ENCODE measurements at places on chromosomes 5 and 9. TPM values are rescaled to one million over a fixed set of nuclear protein-coding genes. Genes with fewer than 3 reads are reported as not detected.

The PTGES gene
- total RNA-seq = 3.2 TPM

The TAF7 gene
- total RNA-seq = 101 TPM

The IFNA21 gene
- total RNA-seq = not detected

The LRRC19 gene
- total RNA-seq = not detected

The TRAF1 gene
- total RNA-seq = 1.5 TPM

GRCh38 chr9:110050925-110051355 is 157.0 kb downstream of the C9orf152 start:
- no peaks in the 10 kb centered on the region for H3K27me3 ChIP-seq
- no peak overlapping the region for H3K4me3 ChIP-seq
- no peak for DNase-seq
- peaks cover 6% of the 10 kb centered on the region for H3K4me1 ChIP-seq

GRCh38 chr9:33128570-33128969 is 38.6 kb downstream of the B4GALT1 start:
- no peaks in the 10 kb centered on the region for H3K4me1 ChIP-seq
- H3K4me3 ChIP-seq = no peak overlapping the region
- H3K27me3 ChIP-seq = no peaks in the 10 kb centered on the region
- no peak overlapping the region for H3K27ac ChIP-seq
- no peak for DNase-seq

DNA sequence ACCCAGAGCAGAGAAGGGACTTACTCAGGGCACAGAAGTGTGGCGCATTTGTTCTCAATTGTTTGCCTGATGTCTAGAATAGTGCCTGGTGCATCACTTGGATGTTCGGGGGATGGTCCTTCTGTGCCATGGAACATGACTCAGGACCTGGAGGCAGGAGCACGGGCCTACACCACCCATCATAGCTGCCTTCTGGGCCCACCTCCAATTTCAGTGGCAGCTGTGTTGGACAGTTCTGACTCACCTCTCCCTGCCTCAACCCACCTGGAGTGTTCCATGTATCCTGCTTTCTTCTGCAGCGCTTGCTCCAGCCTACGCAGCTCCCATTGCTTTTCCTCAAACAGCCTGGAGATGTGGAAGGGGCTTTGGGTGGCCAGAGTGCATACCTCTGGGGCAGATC is 12.5 kb upstream of the CXCL14 start:
- no peaks in the 10 kb centered on the region for H3K36me3 ChIP-seq
- H3K27me3 ChIP-seq = 0 out of 2 replicates have a peak, but pooled peaks cover 6% of the 10 kb centered on the region
- H3K4me1 ChIP-seq = no peaks in the 10 kb centered on the region
- H3K27ac ChIP-seq = no peak overlapping the region
